ENCODE measurements at places on chromosomes 6 and 20. TPM values are rescaled to one million over a fixed set of nuclear protein-coding genes. Genes with fewer than 3 reads are reported as not detected.

GHRH gene
- not detected for total RNA-seq

L3MBTL3 gene
- 2.8 TPM for total RNA-seq

STX7 gene
- 30.4 TPM for total RNA-seq

LY6G6D gene
- not detected for total RNA-seq

AIF1 gene
- total RNA-seq, result 1.4 TPM

SIRPB1 gene
- total RNA-seq, result 0.77 TPM

COQ3 gene
- total RNA-seq, result 2.7 TPM

PRSS35 gene
- total RNA-seq, result 2.4 TPM

GDAP1L1 gene
- not detected for total RNA-seq

COX4I2 gene
- total RNA-seq, result 0.23 TPM

BTN1A1 gene
- not detected for total RNA-seq

BNIP5 gene
- total RNA-seq, result not detected

TRAPPC3L gene
- total RNA-seq, result not detected

PRICKLE4 gene
- 0.43 TPM for total RNA-seq

WFDC5 gene
- total RNA-seq, result not detected

IL17F gene
- total RNA-seq, result not detected

HLA-DMB gene
- total RNA-seq, result not detected

MCM9 gene
- 3.7 TPM for total RNA-seq

F13A1 gene
- total RNA-seq, result not detected

GSTA4 gene
- total RNA-seq, result 45.8 TPM

SAYSD1 gene
- 15.3 TPM for total RNA-seq

FABP7 gene
- total RNA-seq, result not detected

KIZ gene
- total RNA-seq, result 12.6 TPM

TPBG gene
- 55.1 TPM for total RNA-seq

BTBD3 gene
- total RNA-seq, result 15.5 TPM

BPIFB2 gene
- not detected for total RNA-seq

GPR63 gene
- 0.47 TPM for total RNA-seq

PPP1R3G gene
- 4.0 TPM for total RNA-seq

TUBB2B gene
- total RNA-seq, result 3.5 TPM

PDYN gene
- total RNA-seq, result not detected

GPR6 gene
- total RNA-seq, result not detected

PHF10 gene
- 7.7 TPM for total RNA-seq

EMILIN3 gene
- 1.2 TPM for total RNA-seq

MMP24 gene
- 0.93 TPM for total RNA-seq

TBXT gene
- total RNA-seq, result not detected

All from pericardium fibroblast (primary cell).